ENCODE measurements at places on chromosomes 12 and 14.

GRCh38 chr14:89960914-89961313, 5.2 kb downstream of the TDP1 start:
- DNase-seq = no peak

DNA sequence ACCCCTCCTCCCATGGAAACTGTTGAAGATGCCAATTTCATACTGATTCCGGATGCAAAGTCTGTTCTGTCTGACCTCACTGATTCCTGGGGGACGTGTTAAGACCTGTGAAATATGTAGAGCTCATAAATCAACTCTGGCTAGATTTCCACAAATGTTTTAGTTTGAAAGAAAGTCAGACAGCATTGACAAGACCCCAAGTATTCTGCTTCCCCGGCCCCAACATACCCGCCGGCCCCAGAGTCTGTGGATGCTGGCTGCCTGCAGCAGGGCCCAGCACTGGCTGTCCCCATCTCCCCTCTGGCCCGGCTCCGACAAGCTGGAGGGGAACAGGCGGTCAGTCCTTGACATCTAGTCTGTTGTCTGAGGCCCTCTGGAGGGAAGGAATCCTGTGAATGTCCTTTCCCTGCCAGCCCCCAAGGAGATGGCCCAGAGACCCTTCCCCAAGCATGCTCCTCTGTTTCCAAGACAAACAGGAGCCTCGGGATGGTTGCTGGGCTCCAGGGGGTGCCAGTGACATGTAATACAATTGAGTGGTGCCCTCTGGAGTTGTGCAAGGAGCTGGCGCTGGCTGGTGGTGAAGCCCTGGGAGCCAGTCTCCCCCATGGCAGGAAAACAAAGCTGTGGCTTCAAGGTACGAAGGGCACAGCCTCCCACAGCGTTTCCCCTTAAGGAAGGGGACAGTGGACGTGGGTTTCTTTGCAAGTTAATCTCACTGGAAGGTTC, 22.3 kb downstream of the FBLN5 start:
- DNase-seq = no peak

DNA sequence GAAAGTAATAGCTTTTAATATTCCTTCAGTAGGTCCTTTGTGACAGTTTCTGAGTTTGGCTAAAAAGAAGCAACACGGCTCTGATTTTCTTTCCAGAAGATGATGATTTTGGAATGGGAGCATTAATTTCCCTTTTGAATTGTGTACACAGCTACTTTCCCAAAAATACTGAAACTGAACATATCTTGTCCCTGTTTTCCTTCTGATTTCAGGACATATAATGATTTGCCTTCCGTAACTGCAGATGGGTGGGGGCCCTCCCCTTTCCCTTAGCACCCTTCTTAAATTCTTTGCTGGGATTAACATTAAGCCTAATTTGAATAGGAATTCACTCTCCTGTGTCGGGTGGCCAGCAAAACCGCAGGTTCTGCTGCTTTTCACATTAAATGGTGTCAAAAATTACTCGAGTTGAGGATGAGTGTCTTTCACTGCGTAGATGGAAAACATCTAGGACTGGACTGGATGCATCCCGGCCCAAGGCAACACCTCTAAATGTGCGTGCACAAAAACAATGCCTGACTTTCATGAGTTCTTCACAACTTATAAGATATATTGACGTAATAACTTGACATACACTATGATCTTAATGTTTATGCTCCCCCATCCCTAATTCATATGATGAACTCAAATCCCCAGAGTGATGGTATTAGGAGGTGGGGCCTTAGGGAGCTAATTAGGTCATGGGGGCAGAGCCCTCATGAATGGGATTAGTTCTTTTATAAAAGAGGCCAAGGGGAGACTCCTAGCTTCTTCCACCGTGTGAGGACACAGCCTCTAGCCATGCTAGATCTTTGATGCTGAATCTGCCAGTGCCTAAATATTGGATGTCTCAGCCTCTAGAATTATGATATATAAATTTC, 158.1 kb downstream of the AEBP2 start:
- DNase-seq = no peak

GRCh38 chr14:34699873-34700621, 14.3 kb downstream of the CFL2 start:
- no peak for DNase-seq

- no peak for DNase-seq
Measured at GRCh38 chr12:122312926-122313325, 46.6 kb upstream of the VPS33A start.

- DNase-seq = no peak
Measured at GRCh38 chr12:31768046-31768445, 39.2 kb upstream of the AMN1 start.

DNA sequence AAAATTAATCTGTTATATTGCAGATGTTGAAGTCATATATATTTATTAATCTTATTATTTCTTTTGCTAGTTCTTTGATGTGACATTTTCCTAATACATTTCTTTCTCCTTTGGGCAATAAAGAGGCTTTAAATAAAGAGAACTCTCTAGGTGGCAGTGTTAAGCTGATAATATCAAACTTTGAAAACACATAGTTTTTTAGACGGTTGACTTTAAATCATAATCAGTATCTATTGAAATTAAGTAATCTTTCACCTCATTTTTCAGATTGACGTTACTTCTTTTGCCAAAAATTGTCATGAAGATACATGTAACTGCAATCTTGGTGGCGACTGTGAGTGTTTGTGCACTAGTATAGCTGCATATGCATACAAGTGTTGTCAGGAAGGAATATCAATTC, 130.8 kb upstream of the PTPRQ start:
- no peak for DNase-seq

DNA sequence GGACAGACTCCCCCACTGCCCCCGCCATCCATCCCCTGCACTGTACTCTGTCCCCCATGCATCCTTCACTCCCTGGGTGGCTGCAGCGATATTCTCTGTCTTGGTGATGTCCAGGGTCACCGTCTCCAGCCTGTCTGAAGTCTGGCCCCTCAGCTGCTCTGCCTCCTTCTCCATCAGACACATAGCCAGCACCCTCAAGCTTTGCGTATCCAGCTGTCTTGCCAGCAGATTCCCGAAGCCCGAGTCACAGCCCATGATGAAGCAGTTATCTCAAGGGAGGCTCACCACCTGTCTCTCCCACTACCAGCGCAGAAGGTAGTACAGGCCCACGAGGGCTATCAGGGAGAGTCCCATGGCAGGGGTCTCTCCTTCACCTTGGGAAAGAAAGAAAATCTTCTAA, 77.8 kb downstream of the HSD17B6 start:
- DNase-seq = no peak

DNA sequence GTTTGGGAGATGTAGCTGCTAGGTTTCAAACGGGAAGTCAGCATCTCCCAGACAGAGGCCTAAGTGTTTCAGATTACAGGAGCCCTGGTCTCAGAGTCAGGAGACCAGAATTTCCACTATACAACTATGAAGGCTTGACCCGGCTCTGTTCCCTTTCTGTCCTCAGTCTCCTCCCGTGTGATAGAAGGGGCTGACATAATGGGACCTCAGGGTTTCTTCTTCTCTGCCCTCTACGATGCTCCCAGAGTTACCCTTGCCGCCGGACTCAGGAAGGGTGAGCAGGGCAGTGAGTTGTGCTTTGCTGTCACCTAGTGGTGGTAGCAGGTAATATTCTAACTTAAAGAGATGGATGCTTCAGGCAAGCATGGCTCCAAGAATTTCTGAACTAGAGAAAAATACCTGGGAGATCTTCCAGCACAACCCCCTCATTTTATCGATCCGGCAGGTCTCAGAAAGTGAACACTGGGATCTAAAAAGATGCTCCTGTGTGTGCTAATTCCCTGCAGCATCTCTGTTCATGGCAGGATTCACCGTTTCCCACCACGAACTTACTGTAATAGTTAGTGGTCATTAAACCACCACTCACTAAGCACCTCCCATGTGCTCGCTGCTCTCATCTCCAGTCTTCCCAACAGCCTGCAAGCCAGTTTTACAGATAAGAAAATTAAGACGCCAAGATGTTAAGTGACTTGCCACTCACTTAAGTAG, 84.4 kb downstream of the VWF start:
- peak; percentile 70 for DNase-seq

DNA sequence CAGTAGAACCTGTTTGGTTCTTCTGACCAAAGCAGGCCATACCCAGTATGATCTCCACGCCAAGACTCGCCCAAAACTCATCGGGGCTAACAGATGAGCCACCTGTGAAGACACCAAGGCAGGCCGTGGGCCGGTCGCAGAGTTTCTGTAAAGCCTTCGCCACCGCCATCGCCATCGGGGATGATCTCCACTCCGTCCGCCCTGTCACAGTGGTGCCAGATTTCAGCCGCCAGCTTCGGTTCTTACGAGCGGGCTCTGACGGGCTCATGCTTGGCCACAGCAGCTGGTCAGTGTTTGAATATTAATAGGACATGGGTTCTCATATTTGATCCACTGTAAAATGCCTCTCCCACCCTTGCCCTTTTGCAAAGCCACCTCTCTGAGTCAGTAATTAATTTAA, 113.2 kb upstream of the TMEM132D start:
- DNase-seq = no peak

GRCh38 chr12:54565986-54566544, 16.7 kb downstream of the PDE1B start:
- no peak for DNase-seq

GRCh38 chr14:89508863-89509262, 91.8 kb upstream of the FOXN3 start:
- no peak for DNase-seq

DNA sequence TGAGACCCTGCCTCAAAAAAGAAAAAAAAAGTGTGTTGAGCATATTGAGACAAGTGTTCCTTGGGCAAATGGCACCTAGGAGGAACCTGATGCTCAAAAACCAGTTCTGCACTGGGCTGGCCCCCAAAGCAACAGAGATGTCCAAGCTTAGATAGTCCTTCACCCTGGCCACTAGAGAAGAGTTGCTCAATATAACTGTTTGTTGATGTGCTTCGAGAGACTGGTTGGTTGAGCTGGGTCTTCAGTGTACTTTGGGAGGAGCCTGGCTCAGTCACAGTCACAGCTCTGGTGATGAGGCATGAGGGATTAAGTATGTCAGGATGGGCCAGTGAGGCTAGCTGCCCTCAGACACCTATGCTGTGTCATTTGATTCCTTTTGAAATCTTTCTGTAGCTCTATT, 38.0 kb downstream of the SLC2A14 start:
- no peak for DNase-seq

GRCh38 chr12:124709722-124710687, 142.6 kb upstream of the NCOR2 start:
- no peak for DNase-seq

DNA sequence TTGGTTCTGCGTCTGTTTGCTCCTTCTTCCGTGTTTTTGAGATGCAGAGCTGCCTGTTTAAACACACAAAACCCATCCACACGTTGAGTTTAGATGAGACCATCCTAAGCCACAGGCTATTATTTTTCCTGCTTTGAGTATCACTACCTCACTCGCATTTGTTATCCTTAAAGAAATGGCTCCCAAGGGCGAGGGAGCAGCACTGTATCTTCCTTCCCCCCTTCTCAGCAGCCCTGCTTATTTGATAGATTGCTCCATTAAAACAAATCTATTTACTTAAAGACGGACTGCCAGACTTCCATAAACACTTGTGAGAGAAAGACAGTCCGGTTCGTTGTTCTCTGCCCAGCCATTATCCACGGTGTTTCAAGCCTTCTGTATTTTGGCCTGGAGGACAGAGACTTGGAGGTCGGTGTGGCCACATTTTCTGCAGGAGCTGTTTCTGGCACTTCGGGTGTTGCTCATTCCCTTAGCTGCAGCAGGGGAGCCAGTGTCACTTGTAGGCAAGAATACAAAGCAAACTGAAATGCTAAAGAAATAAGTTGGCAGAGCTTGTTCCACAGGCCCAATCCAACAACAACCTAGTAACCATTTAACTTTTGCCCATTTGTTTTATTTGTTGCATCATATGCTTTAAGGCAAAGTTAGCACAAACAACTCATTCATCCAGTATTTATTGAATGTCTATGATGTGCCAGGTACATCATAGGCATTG, 275.4 kb downstream of the TTC6 start:
- no peak for DNase-seq

DNA sequence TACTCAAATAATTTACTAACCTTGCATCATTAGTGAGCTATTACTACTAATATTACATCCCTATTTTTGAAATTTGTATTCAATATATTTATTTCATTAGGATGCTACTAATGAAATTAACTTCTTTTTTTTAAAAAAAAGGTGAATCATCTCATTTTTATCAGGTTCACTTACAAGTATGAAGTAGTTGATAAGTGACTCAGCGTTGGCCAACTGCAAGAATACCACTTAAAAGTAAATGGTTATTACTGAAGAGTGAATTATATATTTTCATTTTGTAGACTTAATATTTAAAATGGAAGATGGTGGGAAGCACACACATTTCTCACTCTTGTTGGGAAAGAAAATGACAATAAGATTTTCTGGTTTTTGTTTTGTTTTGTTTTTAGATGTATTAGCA, 19.6 kb downstream of the OR4N2 start:
- no peak for DNase-seq

DNA sequence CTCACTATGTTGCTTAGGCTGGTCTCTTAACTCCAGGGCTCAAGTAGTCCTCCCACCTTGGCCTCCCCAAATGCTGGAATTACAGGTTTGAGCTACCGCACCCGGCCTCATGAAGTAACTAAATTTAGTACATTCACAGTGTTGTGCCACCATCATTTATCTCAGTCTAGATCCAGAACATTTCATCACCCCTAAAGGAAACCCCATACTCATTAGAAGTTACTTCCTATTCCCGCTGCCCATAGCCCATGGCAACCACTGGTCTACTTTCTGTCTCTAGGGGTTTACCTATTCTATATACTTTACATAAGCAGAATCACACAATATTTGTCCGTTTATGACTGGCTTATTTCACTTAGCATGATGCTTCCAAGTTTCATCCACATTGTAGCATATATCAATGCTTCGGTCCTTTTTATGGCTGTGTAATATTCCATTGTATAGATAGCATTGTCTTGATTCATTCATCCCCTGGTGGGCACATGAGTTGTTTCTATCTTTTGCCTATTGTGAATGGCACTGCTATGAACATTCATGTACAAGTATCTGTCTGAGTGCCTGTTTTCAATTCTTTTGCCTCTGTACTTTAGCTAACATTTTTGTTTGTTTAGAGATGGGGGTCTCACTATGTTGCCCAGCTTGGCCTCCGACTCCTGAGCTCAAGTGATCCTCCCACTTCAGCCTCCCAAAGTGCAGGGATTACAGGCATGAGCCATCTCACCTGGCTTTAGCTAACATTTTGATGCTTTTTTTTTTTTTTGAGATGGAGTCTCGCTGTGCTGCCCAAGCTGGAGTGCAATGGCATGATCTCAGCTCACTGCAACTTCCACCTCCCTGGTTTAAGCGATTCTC, 10.2 kb upstream of the SH2B3 start:
- no peak for DNase-seq

DNA sequence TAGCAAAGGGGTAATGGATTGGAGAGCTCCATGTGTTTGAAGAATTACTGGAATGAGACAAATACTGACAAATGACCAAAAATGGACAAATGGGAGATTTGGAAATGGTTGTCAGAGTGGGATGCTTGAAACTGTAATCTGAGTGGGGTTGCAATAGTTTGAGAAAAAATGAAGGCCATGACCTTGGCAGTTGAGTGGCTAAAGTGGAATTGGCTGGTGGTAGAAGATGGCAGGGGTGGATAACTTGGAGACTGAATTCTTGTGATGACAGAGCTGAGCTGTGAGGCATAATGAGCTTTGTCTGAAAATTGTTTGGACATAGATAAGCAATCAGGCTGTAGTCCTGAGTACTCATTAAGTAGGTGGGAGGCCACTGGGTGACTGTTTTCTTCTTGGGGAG, 222.5 kb upstream of the PRICKLE1 start:
- DNase-seq = no peak

GRCh38 chr14:101928415-101928841, 35.9 kb upstream of the DYNC1H1 start:
- peak; percentile 10 for DNase-seq

GRCh38 chr14:45198551-45198950, 54.5 kb downstream of the MIS18BP1 start:
- no peak for DNase-seq

- no peak for DNase-seq
Measured at GRCh38 chr14:97832776-97833175, 1035.6 kb downstream of the VRK1 start.
